ENCODE measurements at places on chromosomes 1 and 21.
A peak's percentile ranks its signal among the peaks of the same experiment; 100 is the strongest.

DNA sequence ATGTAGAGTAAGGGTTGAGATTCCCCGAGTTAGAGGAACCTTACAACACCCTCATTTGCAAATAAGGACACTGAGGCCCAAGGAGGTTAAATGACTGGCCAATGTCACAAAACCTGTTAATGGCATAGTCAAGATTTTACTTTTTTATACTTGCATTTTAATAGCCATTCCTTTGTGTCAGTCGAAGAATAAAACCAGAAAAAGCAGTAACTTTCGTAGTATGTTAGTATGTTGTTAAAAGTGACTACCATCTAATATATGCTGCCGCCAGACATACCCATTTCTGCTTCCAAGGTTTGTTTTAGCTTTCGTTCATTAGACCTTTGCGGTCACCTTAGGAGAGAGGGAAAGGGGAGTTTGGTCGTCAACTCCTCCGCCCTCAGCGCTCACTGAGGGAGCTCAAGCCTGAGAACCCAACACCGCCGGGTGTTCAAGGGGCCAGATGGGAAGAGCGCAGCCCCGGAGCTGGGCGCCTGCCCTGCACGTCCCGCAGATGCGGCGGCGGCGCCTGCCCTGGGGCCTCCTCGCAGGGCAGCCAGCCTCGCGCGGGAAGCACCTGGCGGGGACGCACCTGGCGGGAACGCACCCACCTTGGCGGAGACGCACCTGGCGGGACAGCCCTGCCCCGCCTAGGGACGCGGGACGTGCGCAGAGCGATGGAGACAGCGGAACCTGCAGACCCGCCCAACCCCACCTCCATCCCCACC, 466 bp downstream of the VPS26C start:
- no peak for DNase-seq

DNA sequence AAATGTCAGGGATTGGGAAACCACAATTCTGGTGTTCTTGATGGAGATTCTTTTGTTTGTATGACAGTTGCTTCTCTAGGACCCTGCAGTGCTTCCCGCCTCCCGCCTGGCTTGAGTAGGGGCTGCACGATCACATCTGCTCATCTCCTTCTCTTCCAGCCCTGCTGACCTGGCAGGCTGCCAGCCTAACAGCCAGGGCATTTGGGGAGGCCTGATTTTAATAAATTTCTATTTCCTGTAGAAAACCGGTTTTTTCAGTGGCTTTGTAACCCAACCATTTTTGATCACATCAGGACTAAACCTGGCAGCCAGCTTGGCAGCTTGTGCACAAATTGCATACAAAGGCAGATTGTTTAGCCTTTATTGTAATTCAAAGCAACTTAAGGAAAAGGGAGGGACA, 78.9 kb downstream of the UBE2U start:
- DNase-seq: no peak

GRCh38 chr1:232561381-232561780, 68.6 kb downstream of the SIPA1L2 start:
- no peak for DNase-seq

DNA sequence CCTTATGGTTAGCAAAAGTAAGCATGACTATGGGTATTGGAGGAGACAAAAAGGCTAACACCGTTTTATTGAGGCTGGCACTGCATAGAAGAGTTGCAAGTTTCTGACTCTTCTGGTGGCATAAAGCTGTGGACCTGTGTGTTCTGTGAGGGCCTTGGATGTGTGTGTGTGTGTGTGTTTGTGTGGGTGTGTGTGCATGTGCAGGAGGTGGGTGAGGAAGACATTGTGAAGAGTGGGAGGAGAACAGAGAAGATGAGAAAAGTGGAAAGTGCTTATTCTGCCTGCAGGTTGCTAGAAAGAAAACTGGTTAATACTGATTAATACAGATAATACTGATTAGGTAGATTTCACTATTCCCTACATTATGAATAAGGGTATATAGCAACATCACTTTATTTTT, 12.6 kb downstream of the SLC22A15 start:
- DNase-seq: no peak

- peak; percentile 74 for DNase-seq
Observed at GRCh38 chr1:226679853-226680516, 59.1 kb downstream of the ITPKB start.

- no peak for DNase-seq
Observed at GRCh38 chr1:85313888-85314696, 37.7 kb upstream of the BCL10 start.

DNA sequence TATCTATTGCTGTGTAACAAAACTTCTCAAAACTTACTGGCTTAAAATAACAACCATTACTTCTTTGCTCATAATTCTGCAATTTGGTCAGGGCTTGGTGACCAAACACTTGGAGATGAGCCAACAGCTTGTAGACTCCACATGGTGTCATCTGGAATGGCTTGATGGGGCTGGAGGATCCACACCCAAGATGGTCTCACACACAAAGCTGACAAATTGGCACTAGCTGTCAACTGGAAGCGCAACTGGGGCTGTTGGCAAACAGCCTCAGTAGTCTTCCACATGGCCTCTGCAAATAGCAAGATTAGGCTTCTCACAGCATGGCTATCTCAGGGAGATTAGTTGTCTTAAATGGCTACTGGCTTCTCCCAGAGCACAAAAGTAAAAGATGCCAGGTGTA, 27.1 kb upstream of the MTF2 start:
- no peak for DNase-seq

Data from CD4-positive, alpha-beta T cell treated with Interleukin-6 for 4 hours (primary cell).